ENCODE measurements at places on chromosomes 6 and 20.

GRCh38 chr20:25061821-25062530, 4.0 kb upstream of the ACSS1 start:
- no peaks in the 10 kb centered on the region for H3K27me3 ChIP-seq
- no peaks in the 10 kb centered on the region for H3K36me3 ChIP-seq
- H3K4me3 ChIP-seq, result no peak overlapping the region
- peaks cover 35% of the 10 kb centered on the region for H3K4me1 ChIP-seq
- no peak for DNase-seq

DNA sequence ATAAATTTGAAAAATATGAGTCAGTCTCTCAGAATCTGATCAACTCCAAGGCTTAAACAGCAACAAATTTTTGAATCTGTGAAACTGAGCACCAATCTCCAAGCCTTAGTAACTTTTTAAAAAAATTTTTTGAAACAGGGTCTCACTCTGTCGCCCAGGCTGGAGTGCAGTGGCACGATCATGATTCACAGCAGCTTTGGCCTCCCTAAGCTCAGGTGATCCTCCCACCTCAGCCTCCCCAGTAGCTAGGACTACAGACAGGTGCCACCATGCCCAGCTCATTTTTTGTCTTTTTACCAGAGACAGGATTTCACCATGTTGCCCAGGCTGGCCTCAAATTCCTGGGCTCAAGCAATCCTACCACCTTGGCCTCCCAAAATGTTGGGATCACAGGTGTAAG, 207.9 kb upstream of the TCF21 start:
- no peaks in the 10 kb centered on the region for H3K4me1 ChIP-seq
- H3K27ac ChIP-seq, result no peak overlapping the region
- no peaks in the 10 kb centered on the region for H3K36me3 ChIP-seq

- no peaks in the 10 kb centered on the region for H3K36me3 ChIP-seq
- peak overlapping the region; percentile 7 for H3K27ac ChIP-seq
- peaks cover 13% of the 10 kb centered on the region for H3K4me1 ChIP-seq
- DNase-seq, result no peak
- no peaks in the 10 kb centered on the region for H3K27me3 ChIP-seq
These were observed 113.2 kb downstream of the EDN1 start for GRCh38 chr6:12403201-12403826.

GRCh38 chr6:53233309-53233708, 84.7 kb upstream of the GCM1 start:
- no peaks in the 10 kb centered on the region for H3K4me1 ChIP-seq
- H3K27ac ChIP-seq, result no peak overlapping the region
- no peaks in the 10 kb centered on the region for H3K36me3 ChIP-seq
- no peak overlapping the region for H3K4me3 ChIP-seq
- H3K27me3 ChIP-seq, result no peaks in the 10 kb centered on the region
- DNase-seq, result no peak

DNA sequence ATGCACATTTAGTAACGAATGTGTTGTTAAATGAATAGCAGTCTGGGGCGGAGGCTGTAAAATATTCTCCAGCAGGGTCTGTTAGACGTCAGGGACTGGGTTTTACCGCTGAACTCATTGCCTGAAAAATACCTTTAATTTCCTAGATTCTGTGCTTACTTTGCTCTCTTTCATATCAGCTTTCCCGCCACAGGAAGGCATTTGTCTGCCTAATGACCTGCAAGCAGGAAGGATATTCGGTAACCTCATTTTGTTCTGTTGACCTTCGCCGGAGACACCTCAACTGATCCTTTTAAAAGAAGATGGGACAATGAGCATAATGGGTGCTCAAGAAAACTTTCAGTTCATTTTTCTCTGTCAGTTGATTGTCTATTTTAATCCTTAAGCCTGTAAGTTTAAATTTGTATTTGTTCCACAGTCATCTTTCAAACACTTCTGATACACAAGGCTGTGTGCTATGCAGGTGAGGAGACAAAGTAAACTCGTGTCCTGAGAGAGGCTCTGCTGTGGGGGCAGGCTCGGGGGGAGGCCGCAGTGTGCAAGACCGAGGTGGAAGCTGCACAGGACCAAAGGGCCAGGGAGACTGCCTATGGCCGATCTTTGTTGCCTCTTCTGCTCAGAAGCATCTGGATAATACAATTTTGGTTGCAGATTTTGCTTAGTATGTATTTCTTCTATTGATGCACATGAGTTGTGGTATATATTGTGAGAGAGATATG, 27.4 kb upstream of the SIM1 start:
- no peak overlapping the region for H3K4me3 ChIP-seq
- no peak for DNase-seq

DNA sequence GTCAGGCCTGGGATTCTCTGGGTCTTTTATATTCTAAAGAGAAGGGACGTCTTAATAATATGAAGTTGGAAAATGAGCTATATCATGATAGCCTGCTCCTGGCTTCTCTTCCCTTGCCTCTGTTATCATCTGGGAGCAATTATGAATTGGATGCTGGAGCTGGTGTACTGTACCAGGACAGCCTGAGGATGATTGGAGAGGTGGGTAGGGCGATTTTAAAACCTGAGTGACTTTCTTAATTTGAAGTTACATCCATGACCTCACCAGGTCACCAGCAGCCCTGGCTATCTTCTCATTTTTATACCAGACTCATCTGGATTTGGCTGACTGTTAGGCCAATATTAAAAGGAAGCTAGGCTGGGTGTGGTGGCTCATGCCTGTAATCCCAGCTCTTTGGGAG, 317.6 kb downstream of the CLIC5 start:
- DNase-seq, result no peak
- H3K27me3 ChIP-seq, result no peaks in the 10 kb centered on the region
- H3K27ac ChIP-seq, result no peak overlapping the region

GRCh38 chr6:37083243-37084138, 78.0 kb downstream of the FGD2 start:
- H3K4me3 ChIP-seq, result no peak overlapping the region
- H3K27ac ChIP-seq, result no peak overlapping the region
- peak; percentile 74 for DNase-seq
- H3K4me1 ChIP-seq, result peaks cover 13% of the 10 kb centered on the region
- H3K36me3 ChIP-seq, result no peaks in the 10 kb centered on the region
- no peaks in the 10 kb centered on the region for H3K27me3 ChIP-seq

DNA sequence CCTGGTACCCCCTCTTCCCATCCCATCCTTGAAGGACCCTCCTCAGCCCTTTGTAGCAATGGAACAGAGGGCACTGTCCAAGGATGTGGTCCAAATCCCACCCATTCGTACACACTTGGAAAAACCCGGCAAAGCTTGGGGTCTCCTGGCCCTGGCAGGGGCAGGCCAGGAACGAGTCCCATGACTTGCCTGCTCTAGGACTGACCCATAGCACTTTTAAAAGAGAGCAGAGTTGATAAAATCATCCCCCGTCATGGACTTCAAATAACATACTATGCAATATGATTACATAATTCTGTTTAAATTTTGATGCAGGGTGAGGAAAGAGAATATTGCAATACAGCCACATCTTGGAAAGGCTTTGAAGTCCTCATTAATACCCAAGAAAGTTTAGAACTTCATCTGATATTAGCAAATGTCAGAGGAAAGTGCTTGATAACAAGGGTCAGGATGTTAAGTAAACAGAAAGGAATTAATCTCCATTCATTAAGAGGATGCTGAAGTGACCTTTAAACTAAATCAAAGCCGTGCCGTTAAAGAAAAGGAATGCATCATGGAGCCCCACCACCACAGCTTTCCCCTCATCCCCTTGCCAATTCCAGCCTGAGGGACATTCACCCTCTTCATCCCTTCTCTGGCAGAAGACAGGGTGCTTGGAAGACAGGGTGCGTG, 60.7 kb upstream of the NXT1 start:
- H3K4me1 ChIP-seq, result peaks cover 26% of the 10 kb centered on the region
- no peak for DNase-seq
- peaks cover 4% of the 10 kb centered on the region for H3K27me3 ChIP-seq
- no peak overlapping the region for H3K27ac ChIP-seq
- H3K4me3 ChIP-seq, result no peak overlapping the region
- H3K36me3 ChIP-seq, result no peaks in the 10 kb centered on the region

GRCh38 chr20:44020406-44021148, 105.9 kb downstream of the TOX2 start:
- no peaks in the 10 kb centered on the region for H3K4me1 ChIP-seq
- H3K4me3 ChIP-seq, result no peak overlapping the region
- H3K27ac ChIP-seq, result no peak overlapping the region
- no peaks in the 10 kb centered on the region for H3K36me3 ChIP-seq

DNA sequence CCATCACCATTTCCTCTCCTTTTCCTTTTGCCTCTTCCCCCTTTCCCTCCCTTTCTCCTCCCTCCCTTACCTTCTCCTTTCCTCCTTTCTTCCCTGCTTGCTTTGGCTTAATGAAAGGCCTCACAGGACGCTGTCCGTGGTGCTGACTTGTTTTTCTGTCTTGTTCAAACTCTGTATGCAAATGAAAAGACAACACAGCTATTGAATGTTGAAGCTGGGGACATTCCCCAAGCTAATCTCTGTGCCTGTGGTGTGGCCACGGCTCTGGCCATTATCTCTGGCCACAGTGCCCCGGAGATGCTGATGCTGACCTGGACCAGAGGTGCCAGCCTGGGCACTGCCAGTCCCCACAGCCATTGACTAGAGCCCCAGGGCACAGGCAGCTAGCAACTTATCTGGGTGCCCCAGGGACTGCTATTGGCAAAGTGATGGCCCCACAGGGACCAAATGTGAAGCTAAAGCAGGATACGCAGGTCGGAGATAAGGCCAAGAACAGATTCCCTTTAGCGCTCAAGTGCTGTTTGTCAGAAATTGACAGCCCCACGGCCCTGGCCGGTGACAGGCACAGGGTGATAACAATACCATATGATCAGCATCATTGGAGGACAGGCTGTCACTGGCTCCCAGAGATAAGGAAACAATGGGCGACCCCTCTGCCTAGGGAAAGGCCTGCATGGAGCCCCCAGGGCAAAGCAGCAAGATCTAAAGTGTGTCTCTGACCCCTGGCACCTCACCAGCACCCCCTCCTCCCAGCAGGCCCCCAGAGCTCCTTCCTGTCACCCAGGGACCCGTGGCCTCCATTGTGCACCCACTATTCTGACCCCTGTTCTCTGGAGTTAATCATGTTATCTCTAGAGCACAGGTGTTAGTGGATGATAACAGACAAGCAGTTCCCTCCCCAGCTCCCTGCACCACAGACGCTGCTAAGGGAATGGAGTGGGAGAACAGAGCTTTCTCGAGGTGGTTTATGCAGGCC, 31.6 kb upstream of the SLC32A1 start:
- peaks cover 5% of the 10 kb centered on the region for H3K27me3 ChIP-seq
- H3K27ac ChIP-seq, result no peak overlapping the region
- H3K4me1 ChIP-seq, result no peaks in the 10 kb centered on the region
- H3K4me3 ChIP-seq, result no peak overlapping the region

- H3K36me3 ChIP-seq, result no peaks in the 10 kb centered on the region
- no peak for DNase-seq
- H3K4me3 ChIP-seq, result no peak overlapping the region
- H3K4me1 ChIP-seq, result no peaks in the 10 kb centered on the region
- peaks cover 36% of the 10 kb centered on the region for H3K27me3 ChIP-seq
- H3K27ac ChIP-seq, result no peak overlapping the region
These were observed 103.0 kb upstream of the FOXQ1 start for GRCh38 chr6:1208876-1209275.

DNA sequence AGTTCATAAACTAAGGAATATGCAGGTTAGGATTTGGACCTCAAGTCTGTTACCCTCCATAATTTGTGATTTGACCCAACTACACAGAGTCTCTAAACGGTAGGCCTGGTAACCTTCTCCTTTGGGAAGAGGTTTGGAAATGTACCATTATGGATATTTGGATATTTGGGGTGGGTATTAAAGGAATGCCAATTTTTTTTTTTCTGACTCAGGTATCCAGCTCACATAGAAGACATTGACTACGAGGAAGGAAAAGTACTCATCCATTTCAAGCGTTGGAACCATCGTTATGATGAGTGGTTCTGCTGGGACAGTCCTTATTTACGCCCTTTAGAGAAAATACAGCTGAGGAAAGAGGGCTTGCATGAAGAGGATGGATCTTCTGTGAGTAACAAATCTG, 70.5 kb downstream of the PHF20 start:
- H3K4me1 ChIP-seq, result no peaks in the 10 kb centered on the region
- no peak overlapping the region for H3K4me3 ChIP-seq
- no peak for DNase-seq
- H3K27ac ChIP-seq, result no peak overlapping the region
- no peaks in the 10 kb centered on the region for H3K27me3 ChIP-seq

GRCh38 chr20:37393863-37394542, 48.1 kb downstream of the SRC start:
- no peaks in the 10 kb centered on the region for H3K36me3 ChIP-seq
- no peak for DNase-seq
- H3K4me1 ChIP-seq, result no peaks in the 10 kb centered on the region
- no peaks in the 10 kb centered on the region for H3K27me3 ChIP-seq
- H3K4me3 ChIP-seq, result no peak overlapping the region

- H3K27me3 ChIP-seq, result peaks cover 8% of the 10 kb centered on the region
- no peaks in the 10 kb centered on the region for H3K36me3 ChIP-seq
- peaks cover 12% of the 10 kb centered on the region for H3K4me1 ChIP-seq
- no peak overlapping the region for H3K27ac ChIP-seq
These were observed 16.1 kb upstream of the MRGBP start for GRCh38 chr20:62780204-62780603.

DNA sequence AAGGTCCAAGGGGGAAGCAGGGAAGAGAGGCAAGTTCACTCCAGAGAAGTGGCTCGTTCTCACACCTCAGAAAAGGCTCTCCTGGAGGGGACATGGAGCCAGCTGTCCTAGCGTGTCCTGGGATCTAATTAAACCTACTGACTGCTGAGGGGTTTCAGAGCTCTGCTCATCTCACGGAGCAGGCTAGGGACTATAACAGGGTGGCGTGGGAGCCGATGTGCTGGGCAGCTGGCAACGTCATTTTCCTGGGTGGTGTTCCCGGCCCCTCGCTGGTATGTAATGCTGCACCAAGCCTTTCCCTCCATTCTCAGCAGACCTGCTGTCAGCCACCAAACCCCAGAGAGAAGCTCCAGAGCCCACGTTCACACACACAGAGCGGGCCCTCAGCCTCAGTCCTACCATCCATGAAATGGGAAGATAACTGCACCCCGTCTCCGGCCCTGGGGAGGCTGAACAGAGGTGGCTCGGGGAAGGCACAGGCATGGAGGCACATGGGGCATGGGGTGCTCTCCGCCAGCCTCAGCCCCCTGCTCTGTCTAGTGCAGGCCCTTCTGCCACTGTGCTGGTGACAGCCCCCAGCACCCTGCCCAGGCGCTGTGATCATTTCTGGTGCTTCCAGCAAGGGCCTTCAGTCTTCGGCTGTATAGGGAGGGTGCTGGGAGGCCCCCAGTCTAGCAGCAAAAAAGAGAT, 1.9 kb downstream of the CST7 start:
- no peak overlapping the region for H3K27ac ChIP-seq
- H3K4me1 ChIP-seq, result no peaks in the 10 kb centered on the region

GRCh38 chr6:53464483-53464882, 80.4 kb downstream of the GCLC start:
- no peak overlapping the region for H3K27ac ChIP-seq
- H3K36me3 ChIP-seq, result no peaks in the 10 kb centered on the region
- no peaks in the 10 kb centered on the region for H3K27me3 ChIP-seq
- no peak overlapping the region for H3K4me3 ChIP-seq

DNA sequence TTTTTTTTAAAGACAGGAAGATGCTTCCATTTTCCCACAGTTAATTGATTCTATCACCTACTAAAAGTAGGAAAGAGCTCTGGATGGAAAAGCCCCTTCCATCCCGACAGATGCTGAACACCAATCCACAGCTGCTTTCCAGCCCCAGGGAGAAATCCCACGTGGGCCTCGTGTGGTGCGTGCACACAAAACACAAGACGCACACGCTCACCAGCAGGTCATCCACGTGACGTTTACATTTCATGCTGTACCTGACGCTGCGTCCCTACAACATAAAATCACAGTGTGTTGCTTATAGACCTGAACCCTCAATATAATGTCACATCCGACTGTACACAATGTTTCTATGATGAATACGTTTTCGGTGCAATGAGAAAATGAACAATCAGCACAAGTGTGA, 50.2 kb upstream of the DACT2 start:
- DNase-seq, result no peak
- H3K4me3 ChIP-seq, result no peak overlapping the region
- H3K27me3 ChIP-seq, result peaks cover 28% of the 10 kb centered on the region
- H3K36me3 ChIP-seq, result no peaks in the 10 kb centered on the region
- no peaks in the 10 kb centered on the region for H3K4me1 ChIP-seq

Data from heart right ventricle (tissue), 16 donors.